ENCODE measurements at places on chromosomes 1 and 21.

- no peak for DNase-seq
Observed at GRCh38 chr1:198922638-198923430, 284.0 kb downstream of the PTPRC start.

GRCh38 chr1:2256435-2257244, 28.5 kb downstream of the SKI start:
- no peak for DNase-seq

DNA sequence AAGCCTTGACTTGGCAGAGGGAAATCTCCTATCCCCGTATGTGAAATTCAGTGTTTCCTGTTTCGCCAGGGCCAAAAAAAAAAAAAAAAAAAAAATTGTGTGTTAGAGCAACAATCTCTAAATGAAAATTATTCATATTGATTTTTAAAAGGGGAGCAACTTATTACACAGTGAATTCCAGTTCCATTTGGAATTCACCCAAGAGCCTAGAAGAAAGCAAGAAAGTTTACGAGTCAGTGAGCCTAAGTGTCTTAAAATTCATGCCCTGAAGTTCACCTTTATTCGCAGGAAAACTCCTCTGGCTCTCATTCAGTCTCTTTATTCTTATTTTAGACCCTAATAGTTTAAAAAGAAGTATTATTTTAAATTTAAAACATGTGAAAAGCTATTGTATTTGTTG, 42.1 kb upstream of the HUNK start:
- DNase-seq, result peak; percentile 45

DNA sequence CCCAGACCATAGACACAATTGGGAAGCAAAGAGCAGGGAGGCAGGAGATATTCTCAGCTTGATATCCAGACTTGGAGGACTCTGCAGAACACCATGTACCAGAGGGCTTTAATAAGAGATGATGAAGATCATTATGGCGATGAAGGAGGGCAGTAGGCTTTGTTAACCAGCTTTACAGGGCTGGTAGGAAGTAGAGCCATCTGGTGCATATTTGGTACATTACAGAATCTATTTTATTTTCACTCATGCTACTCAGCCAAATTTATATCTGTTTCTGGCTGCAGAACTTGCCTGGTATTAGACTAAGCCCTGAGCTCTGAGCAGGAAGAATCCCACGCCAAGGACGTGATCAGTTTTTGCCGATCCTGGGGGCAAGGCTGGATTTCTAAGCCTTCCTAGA, 61.8 kb upstream of the SYT6 start:
- DNase-seq, result no peak

DNA sequence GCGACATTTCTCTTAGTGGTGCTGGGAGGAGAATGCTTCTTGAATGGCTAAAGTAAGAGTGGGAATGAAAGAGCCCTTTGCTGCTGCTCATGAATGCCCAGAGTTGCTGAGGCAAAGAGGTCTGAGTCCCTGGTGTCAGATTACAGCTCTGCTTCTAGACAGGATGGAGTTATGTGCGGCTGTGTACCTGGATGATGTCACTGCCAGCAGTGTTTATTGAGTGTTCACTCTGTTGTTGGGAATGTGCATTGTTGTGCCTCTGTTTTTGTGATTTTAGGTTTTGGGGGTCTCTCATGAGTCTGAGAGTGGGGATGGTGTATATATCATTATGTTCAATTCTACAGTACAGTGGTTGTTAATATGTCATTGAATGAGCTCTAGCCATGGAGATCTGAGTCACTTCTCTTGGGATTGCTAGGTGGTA, 2.7 kb downstream of the CDC14A start:
- DNase-seq, result peak; percentile 89

GRCh38 chr1:205921570-205921909, 21.7 kb downstream of the SLC26A9 start:
- no peak for DNase-seq

DNA sequence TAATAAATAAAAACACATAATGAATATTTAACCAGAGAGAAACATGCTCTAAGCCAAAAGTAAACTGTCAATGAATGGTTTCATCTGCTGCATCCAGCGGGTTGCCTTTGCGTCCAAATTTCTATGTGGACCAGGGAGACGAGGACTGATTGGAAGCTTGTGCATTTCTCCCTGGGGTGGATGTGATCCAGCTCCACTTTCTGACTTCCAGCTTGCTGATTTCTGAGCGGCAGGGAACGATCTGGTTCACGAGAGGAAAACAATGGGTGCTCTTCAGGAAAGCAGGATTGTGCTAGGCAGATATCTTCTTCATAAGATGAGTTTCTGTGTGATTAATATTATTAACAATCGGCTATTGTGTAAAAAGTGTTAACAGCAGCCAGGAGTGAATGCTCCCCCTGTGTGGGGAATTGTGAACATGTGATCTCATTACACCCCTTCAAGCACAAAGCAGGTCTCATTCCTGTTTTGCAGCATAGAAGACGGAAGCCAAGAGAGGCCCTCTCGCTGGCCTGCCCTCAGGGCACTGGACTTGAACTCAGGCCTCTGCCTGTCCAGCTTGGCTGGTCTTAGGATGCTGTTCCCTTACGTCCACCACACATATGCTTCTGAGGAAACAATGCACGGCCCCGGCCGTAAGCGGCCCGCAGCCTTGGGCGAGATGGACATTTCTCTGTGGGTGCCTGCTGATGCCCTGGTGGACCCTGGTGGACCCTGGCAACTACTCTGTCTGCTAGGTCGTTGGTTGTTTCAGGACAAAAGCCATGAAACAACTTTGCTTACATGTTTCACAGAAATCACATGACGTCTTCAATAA, 183.4 kb upstream of the C1orf174 start:
- no peak for DNase-seq

GRCh38 chr21:39144191-39144590, 39.1 kb downstream of the PSMG1 start:
- DNase-seq, result no peak

GRCh38 chr21:15275615-15276235, 210.9 kb upstream of the NRIP1 start:
- DNase-seq, result no peak

- DNase-seq, result peak; percentile 31
Observed at GRCh38 chr1:109640285-109640865, 15.5 kb upstream of the GSTM4 start.

GRCh38 chr1:235702412-235702811, 52.8 kb upstream of the GNG4 start:
- DNase-seq, result peak; percentile 27

DNA sequence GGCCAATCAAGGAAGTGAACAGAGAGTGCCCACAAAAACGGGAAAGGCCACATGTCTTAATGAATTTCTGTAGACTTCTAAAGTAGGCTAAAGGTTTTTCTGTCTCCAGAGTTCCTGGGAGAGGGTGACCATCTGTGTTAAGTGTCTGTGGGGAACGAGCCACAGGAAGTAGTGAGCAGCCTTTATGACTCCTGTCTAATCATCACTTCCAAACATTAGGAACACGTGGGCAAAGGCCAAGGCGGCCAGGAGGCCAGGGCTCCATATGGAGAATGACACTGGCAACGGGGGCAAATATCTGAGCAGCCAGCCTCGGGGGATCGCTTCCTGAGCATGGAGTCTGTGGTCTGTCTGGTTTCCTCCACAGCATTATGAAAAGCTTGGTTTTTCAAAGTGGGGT, 7.1 kb downstream of the FAM89A start:
- no peak for DNase-seq

- no peak for DNase-seq
Observed at GRCh38 chr1:232982238-232982944, 32.0 kb downstream of the NTPCR start.

GRCh38 chr1:53577761-53578100, 118.5 kb downstream of the DMRTB1 start:
- DNase-seq, result no peak

DNA sequence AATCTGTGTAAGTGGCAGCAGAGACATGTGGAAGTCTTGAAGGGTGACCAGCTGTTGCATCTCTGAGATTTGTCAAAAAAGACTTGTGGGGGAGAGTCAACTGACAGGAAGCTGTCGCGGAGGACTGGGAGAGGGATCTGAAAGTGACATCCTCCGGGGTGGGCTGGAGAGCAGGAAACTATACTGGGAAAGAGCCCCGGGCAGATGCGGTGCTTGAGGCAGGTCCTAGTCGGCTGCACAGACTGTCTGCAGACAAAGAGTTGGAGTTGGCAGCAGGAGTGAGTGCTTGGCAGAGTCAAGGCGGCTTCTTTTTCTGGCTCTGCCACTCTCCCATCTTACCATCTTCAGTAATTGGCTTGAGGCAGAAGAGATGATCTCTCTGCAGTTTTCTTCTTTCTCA, 294.0 kb upstream of the C1orf87 start:
- DNase-seq, result no peak

GRCh38 chr1:74470936-74471335, 41.5 kb downstream of the LRRC53 start:
- no peak for DNase-seq

GRCh38 chr1:26190373-26190987, at the start of gene CATSPER4:
CATSPER4 (plus strand) TSS chr1:26190602; CDS start chr1:26190628, 26 bp downstream.
- no peak for DNase-seq

- no peak for DNase-seq
Observed at GRCh38 chr1:93851327-93851712, 27.7 kb downstream of the DNTTIP2 start.

- no peak for DNase-seq
Observed at GRCh38 chr1:144551543-144552424, 40.9 kb upstream of the PPIAL4F start.

- DNase-seq, result no peak
Observed at GRCh38 chr1:200245473-200245872, 164.4 kb downstream of the ZNF281 start.

DNA sequence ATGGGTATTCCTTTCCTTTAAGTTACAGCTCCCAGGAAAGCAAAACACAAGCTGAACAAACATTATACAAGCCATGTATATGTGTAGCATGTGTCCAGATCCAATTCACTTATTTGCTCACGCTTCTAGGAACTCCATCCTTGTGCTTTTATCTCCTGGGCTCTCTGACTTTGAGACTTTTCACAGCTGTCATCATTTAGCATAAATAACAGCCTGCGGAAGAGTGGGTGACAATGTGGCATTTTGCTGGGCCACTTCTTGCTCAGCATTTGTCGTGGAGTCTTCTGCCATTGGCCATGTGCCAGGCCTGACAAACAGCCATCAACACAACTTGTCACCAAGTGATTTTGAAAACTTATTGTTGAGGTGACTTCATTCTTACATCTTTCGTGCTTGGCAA, 164.3 kb downstream of the KIF26B start:
- DNase-seq, result peak; percentile 49

DNA sequence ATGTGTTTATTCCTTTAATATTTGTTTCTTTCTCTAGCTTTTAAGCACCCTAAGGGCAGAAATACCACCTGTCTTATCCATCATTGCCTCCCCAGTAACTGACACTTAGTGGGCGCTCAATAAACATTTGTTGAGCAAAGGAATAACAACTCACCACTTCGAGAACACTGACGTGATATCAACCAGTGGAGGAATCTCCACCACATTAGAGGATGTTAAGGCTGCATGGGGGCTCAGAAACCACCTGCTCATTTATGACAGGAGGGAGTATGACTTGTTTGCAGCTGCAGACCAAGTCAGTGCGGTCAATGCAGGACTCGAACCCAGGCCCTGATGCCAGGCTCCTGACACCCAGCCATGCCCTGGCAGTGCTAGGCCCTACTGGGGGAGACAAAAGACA, 102.6 kb downstream of the MRPL37 start:
- no peak for DNase-seq

- DNase-seq, result no peak
Observed at GRCh38 chr1:97693601-97694000, 227.2 kb downstream of the DPYD start.

DNA sequence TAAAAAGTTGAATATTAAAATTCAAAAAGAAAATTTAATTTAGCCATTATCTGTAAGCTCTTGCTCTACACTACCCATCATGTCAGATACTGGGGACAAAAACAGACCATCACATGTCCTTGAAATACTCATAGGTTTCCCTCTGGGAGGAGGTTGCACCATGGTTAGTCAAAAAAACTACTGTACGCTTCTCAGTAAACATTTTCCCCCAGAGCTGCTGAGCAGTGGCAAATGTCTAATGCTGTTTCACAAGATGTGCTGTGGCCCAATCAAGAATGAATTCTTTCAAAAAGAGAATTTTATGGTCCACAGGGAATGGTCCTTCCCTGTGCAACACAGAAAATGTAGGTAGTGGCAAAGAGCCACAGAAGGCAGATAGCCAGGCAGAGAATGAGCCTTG, 6.1 kb downstream of the SLC25A24 start:
- no peak for DNase-seq

GRCh38 chr1:155537193-155537592, 25.4 kb downstream of the ASH1L start:
- DNase-seq, result no peak

DNA sequence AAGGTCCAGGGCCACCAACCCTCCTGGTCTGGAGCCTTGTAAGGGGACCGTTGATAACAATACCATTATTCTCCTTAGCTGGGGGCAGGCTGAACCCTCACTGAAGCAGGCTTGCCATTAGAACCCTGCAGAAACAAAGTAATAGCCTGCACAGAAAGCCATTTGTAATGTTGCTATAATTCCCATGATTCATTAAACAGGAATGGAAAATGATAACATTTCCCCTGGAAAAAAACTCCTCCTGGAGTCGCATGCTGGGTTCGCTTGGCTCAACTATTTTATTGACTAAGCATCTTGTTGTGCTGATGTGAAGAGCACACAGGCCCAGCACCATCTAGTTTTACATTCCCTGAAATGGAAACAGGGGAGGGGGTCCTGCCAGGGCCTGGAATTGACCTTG, 155.6 kb upstream of the CSF3R start:
- DNase-seq, result no peak

- DNase-seq, result no peak
Observed at GRCh38 chr1:244209955-244210354, 158.9 kb downstream of the ZBTB18 start.

DNA sequence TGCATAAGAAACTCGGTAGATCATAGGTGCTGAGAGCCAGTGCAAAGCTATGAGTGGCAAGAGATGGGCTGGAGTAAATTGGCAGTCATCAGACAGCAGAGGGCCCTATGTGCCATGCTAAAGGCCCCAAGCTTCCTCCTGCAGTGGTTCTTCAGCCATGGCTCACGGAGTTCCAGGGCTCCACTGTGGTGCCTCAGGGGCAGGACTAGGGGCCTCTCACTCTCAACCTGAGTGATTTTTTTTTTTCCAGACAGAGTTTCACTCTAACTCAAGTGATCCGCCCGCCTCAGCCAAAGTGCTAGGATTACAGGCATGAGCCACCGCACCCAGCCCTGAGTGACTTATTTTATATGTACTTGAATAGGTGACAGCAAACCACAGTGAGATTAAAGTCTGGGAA, 10.4 kb upstream of the GJA8 start:
- DNase-seq, result peak; percentile 35
